Activated naive CD4-positive, alpha-beta T cell treated with anti-CD3 and anti-CD28 coated beads for 36 hours (primary cell): ENCODE measurements at places on chromosomes 4 and X.

DNA sequence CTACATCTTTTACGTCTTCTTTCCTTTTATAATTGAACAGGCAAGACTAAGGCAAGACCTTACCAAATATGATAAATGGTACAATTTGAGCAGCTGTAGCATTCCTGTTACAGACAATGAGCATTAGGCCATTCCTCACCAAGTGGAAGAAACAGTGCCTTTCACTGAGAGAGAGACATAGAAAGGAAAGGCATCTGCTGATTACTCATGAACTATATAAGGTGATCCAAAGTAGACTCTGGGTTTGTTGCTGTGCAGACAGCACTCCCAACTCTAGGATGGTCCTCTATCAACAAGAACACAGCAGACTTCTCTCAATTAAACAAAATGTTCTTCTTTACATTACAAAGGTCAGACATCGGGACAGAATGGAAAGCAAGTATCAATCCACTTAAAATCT is 91.9 kb downstream of the FAM13A start:
- no peak for DNase-seq

DNA sequence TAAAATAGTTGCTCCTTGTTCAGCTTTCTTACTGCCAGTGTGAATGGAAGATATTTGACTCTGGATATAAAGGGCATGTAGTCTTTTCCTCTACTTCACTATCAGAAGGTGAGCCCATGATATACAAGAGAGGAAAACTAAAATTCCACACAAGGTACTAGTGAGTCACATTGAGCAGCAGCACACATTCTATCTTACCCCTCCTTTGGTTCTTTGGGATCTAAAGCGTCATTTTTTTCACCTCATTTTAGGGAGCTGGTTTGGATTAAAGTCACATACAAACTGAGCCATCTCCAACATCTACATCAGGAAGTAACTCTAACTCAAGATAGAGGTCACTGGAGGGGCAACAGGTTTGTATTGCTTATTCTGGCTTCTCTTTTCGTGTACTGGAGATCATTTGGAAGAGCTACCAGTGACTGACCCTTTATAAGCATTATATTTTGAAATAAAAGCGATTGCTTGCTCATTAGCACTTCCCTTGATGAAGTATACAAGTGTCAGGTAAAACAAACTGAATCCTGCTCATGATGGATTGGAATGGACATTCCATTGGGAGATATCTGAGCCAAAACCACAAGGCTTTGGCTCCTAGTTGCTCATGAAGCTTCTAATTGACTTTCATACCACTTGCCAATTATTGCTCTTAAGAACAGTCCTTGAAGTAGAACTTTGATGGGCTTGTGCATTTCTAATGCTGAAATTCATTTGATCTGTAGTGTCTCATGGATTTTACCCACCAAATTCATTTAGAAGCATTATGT is 124.1 kb downstream of the SPCS3 start:
- DNase-seq: no peak

- DNase-seq: no peak
Measured at GRCh38 chr4:141246243-141246642, 25.5 kb downstream of the ZNF330 start.

DNA sequence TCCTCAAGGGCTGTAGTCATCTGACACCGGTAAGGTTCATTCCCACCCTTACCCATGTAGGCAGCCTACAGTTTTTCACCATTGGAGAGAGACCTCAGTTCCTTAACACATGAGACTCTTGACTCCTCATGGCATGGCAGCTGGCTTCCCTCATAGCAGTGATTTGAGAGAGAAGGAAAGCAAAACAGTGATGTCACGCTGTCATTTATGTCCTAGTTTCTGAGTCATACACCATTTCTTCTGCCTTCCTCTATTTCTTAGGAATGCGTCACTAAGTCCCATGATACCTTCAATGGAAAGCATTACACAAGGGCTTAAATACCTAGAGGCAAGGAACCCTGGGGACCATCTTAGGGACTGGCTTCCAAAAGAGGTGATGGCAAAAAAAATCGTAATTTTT is 226.1 kb downstream of the SPCS3 start:
- no peak for DNase-seq

- DNase-seq: no peak
Measured at GRCh38 chrX:39895218-39896110, 202.3 kb downstream of the BCOR start.

GRCh38 chr4:106371161-106371560 is 2.6 kb upstream of the GIMD1 start:
- no peak for DNase-seq

GRCh38 chrX:2576793-2577192 is 76.0 kb upstream of the DHRSX start:
- DNase-seq: no peak

DNA sequence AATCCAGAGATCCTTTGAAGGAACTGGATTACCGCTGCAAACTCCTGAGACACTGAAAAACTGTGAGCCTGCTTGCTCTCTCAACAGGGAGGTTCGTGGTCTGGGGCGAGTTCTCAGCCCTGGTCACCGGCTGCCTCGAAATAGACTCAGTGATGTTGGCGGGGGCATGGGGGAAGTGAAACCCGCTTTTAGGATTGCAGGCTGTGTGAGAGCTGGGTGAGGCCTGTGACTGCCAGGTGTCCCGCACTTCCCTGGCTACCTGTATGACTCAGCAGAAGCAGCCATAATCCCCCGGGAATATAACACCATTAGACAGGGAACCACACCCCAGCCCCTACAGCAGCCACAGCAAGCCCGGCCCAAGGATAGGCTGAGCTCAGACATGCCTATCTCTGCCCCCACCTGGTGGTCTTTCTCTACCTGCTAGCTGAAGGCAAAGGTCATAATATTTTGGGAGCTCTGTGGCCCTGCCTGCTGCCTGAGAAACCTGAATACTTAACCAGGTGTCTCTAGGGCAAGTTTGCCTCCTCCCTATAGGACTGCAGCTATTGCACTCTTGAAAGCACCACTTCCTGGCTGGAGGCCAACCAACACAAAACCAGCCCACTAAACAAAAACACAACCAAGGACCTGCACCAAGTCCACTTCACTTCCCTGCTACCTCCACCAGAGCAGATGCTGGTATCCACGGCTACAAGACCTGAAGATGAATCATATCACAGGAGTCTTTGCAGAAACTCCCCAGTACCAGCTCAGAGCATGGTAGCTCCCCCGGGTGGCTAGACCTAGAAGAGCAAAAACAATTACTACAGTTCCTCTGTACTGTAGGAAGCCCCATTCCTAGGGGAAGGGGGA is 202.0 kb downstream of the RRAGB start:
- no peak for DNase-seq
